ENCODE measurements at places on chromosomes 12 and 14.

DNA sequence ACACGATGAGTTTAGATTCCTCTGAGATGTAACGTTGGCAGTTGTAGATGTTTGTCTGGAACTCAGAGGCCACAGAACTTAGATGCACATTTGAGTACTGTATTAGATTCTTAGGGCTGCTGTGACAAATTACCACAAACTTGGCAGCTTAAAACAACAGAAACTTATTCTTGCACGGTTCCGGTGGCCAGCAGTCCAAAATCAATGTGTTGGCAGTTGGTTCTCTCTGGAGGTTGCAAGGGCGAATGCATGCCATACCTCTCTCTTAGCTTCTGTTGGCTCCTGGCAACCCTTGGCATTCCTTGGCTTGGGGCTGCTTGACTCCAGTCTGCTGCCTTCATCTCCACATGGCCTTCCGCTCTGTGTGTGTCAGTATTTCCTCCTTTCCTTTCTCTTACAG, 118.9 kb downstream of the C12orf75 start:
- H3K27ac ChIP-seq: no peak overlapping the region
- H3K4me3 ChIP-seq: no peak overlapping the region
- H3K4me1 ChIP-seq: peaks cover under 1% of the 10 kb centered on the region
- no peaks in the 10 kb centered on the region for H3K36me3 ChIP-seq
- no peak for DNase-seq

DNA sequence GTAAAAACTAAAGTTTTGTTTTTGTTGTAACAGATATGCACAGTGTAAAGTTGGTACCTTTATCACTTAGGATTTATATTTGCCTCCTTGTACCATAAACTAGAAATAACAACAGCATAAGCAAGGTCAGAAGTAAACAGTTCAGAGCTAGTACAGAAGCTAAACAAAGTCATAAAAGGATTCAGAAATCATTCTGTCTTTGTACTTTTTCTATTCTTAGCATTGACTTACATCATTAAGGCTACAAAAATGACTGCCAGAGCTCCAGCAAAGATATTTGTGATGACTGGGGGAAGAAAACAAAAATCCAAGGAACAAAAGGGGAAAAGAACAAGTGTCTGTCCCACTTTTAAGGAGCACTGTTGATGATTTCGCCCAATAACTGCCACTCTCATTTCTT, 347.2 kb downstream of the CCDC91 start:
- no peak for DNase-seq
- H3K4me1 ChIP-seq: peaks cover 6% of the 10 kb centered on the region
- H3K27ac ChIP-seq: no peak overlapping the region
- no peaks in the 10 kb centered on the region for H3K27me3 ChIP-seq

DNA sequence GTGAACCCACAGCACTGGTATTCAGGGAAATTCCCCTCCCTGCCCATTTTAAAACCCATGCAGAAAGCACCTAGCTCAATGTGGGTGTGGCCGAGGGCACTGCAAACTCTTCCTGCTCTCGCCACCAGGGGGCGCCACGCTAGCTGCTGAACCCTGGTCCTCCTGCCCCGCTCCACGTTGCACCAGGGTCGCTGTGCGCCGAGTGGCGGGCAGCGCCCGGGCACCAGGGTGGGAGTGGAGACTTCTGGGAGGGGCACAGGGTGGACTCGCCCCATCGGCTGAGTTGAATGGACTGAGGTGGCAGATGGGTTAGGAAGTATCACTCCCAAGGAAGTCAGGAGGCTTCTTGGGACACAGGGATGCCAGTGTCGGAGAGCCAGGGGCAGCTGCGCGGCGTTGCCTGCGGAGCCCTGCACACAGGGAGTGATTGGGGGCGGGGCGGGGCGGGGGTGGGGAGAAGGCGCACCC, 48.1 kb upstream of the BCL11B start:
- peaks cover 14% of the 10 kb centered on the region for H3K27me3 ChIP-seq
- no peaks in the 10 kb centered on the region for H3K36me3 ChIP-seq
- H3K4me1 ChIP-seq: peaks cover 5% of the 10 kb centered on the region
- no peak overlapping the region for H3K27ac ChIP-seq
- H3K4me3 ChIP-seq: no peak overlapping the region

GRCh38 chr12:116282371-116283286, 5.1 kb upstream of the MED13L start:
- no peak for DNase-seq
- peaks cover 36% of the 10 kb centered on the region for H3K4me1 ChIP-seq
- H3K27ac ChIP-seq: peak overlapping the region; percentile 82
- H3K4me3 ChIP-seq: peak overlapping the region; percentile 74

- no peak overlapping the region for H3K4me3 ChIP-seq
- H3K27me3 ChIP-seq: peaks cover 30% of the 10 kb centered on the region
- no peak for DNase-seq
- peaks cover 3% of the 10 kb centered on the region for H3K4me1 ChIP-seq
- H3K36me3 ChIP-seq: no peaks in the 10 kb centered on the region
- no peak overlapping the region for H3K27ac ChIP-seq
Measured at GRCh38 chr12:54857406-54857805, 3.1 kb downstream of the MUCL1 start.

DNA sequence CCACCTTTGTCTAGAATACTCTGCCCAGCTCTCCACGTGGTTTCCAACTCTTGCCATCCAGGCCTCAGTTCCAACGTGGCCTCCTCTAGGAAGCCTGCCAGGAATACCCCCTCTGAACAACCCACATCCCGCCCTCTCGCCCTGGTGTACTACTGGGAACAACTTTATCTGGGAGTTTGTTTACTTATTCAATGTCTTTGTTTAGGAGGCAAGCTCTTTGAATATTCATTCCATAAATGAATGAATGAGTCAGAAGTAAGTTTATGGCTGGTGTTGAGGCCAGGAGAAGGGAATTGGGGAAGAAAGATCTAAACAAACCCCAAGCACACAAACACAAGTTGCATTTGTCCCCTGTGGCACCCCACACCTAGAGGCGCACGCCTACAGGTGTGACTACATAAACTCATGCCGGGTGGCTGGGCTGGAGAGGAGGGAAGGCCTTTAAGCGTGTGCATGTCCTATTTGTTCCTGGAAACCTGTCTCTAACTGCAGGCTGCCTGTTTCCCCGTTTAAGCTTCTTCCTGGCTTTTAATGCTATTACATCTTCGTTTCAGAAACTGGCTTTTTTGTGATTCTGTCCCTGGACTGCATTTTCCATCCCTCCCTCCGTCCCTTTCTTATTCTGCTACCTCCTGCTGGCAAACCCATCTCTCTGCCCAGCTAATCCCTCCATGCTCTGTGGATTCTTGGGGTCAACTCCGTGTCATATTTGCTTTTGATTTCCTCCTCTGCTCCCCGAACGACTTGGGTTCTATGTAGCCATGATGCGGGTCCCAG, 57.9 kb downstream of the FZD10 start:
- H3K27me3 ChIP-seq: peaks cover 25% of the 10 kb centered on the region
- no peaks in the 10 kb centered on the region for H3K4me1 ChIP-seq
- no peak overlapping the region for H3K4me3 ChIP-seq
- no peaks in the 10 kb centered on the region for H3K36me3 ChIP-seq
- no peak overlapping the region for H3K27ac ChIP-seq

DNA sequence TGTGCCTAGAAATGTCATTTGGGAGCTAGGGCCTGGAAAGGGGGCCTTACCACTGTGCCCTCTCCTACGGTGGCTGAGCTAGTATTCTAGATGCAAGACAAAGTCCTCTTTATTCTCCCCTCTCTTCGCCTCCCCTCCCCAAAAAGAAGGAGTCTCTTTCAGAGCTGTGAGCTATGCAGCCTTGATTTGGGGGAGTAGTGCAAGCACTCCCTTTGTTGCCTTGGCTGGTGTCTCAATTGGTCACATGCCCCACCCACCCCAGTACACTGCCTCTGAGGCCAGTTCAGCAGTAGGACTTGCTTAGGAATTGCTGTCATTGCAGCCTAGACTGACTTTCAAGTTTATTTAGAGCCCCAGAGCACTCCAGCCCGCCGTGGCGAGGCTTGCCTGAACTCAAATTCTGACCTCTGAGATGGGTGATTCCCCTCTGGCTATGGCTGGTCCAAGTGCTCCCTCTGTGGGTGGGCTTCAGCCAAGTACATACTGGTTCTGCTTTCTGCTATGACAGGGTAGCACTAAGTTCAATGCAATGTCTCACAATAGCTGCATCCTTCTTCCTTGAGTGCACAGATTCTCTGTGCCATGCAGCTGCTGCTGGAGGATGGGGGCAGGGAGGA, 37.0 kb upstream of the FBXO33 start:
- H3K27ac ChIP-seq: no peak overlapping the region
- peak; percentile 37 for DNase-seq
- H3K4me3 ChIP-seq: no peak overlapping the region
- H3K4me1 ChIP-seq: peaks cover 4% of the 10 kb centered on the region

- no peaks in the 10 kb centered on the region for H3K36me3 ChIP-seq
- no peak for DNase-seq
- no peaks in the 10 kb centered on the region for H3K27me3 ChIP-seq
Measured at GRCh38 chr14:104158827-104159798, 20.7 kb downstream of the KIF26A start.

DNA sequence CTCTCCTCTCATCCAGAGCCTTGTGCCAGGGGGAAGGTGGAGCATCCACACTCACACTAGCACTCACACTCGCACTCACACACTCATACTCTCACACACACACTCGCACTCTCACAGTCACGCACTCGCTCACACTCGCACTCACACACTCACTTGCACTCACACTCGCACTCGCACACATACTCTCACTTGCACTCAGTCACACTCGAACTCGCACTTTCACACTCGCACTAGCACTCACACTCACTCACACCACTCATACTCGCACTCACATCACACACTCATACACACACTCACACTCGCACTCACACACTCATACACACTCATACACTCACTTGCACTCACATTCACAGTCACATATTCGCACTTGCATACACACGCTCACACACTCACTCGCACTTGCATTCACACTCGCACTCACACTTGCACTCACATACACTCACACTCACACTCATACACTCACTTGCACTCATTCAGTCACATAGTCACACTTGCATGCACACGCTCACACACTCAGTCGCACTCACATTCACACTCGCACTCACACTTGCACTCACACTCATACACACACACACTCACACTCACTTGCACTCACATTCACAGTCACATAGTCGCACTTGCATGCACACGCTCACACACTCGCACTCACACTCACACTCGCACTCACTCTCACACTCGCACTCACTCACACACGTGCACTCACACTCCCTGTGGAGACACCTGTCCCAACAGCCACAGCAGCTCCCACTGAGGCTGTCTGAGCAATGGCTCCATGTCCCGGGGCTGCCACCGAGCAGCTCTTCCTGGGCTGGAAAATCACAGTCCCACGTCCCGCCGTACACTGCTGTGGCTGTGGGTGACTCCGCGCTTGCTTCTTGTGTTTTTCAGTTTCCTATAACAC, 12.3 kb upstream of the RIMBP2 start:
- no peaks in the 10 kb centered on the region for H3K4me1 ChIP-seq
- H3K4me3 ChIP-seq: no peak overlapping the region
- no peak for DNase-seq
- no peaks in the 10 kb centered on the region for H3K27me3 ChIP-seq
- H3K36me3 ChIP-seq: no peaks in the 10 kb centered on the region
- H3K27ac ChIP-seq: no peak overlapping the region

- peaks cover 62% of the 10 kb centered on the region for H3K4me1 ChIP-seq
- H3K27ac ChIP-seq: peak overlapping the region; percentile 97
- DNase-seq: no peak
- peaks cover 15% of the 10 kb centered on the region for H3K36me3 ChIP-seq
Measured at GRCh38 chr12:53218551-53219291, 11.7 kb upstream of the ITGB7 start.

DNA sequence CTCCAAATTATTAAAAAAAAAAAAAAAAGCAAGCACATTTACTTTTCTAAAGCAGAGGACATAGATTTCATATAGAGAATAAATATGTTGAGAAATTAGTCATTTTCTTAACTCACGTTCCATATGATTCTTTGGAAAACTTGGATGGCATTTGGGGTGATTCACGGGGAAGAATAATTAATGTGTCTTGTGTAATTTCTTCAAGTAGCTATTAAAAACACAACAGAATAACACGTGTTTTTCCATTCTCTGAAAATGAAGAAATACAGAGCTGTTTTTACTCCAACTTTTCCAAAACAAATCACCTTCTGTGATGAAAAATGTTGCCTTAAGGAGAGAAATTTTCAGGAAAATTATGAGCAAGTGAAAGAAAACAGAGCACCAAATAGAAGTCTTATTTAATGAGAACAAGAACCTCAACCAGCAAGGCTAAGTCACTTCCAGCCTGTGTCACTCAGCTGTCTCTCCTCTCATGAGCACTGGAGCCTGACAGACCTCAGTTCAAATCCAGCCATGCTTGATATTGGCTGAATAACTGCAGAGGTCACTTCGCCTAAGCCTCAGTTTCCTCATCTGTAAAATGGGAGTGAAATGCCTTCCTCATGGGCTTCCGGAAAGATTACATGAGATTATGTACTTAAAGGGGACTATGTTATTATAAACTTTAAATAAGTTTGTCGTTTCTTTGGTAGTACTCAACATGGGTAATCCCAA, 42.8 kb upstream of the NUAK1 start:
- no peak for DNase-seq
- H3K27ac ChIP-seq: no peak overlapping the region
- no peak overlapping the region for H3K4me3 ChIP-seq
- no peaks in the 10 kb centered on the region for H3K36me3 ChIP-seq

DNA sequence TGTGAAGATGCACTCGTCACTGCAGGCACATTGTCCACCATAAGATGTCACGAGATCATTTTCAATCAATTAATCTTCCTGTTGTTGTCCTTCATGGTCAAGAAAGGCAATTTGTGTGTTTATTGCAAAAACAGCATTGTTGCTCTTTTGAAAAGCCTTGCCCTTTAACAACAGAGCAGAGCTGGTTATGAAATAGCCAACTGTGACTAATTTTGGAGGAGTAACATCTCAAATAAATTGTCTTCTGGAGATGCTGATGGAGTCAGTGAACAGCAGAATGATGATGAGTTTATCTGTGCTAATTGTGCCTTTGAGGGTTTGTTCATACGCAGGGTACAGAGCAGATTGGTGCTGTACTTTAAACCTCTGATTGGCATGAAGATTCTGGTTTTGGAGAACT, 88.3 kb upstream of the E2F7 start:
- no peak for DNase-seq
- no peaks in the 10 kb centered on the region for H3K36me3 ChIP-seq
- no peaks in the 10 kb centered on the region for H3K4me1 ChIP-seq
- no peak overlapping the region for H3K27ac ChIP-seq

DNA sequence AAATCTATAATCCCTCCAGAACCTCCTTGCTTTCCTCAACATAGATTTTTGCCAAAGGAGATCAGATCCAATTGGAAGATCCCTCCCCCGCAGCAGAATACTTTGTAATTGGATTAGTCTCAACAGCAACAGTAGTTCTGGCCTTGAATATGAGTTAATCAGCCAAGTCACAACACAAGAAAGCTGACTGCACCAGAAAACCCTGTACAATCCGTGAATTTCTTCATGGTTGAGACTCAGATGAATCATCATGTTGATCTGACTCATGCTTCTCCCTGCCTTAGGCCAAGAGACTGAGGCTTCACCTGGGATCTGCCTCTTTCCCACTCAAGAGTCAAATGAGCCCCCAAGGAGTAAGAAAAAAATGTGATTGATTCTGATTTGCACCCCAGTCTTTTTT, 3.0 kb upstream of the METTL17 start:
- H3K36me3 ChIP-seq: peaks cover under 1% of the 10 kb centered on the region
- no peak overlapping the region for H3K4me3 ChIP-seq
- no peak overlapping the region for H3K27ac ChIP-seq
- H3K4me1 ChIP-seq: peaks cover 5% of the 10 kb centered on the region

All from stimulated activated naive B cell treated with anti-CD40 and anti-IgM and Interleukin-4, amounts not matched to agents 10 μg/mL and 1 μg/mL and 100 μg/mL, for 72 hours (primary cell).